Activated CD4-positive, alpha-beta T cell treated with anti-CD3 and anti-CD28 coated beads, Interleukin-2, Interleukin-4, amounts not matched to agents 100 ng/mL and 50 ng/mL, durations not matched to agents 16 hours and 8 hours (primary cell): ENCODE measurements at places on chromosomes 7 and 10.
A peak's percentile ranks its signal among the peaks of the same experiment; 100 is the strongest.

DNA sequence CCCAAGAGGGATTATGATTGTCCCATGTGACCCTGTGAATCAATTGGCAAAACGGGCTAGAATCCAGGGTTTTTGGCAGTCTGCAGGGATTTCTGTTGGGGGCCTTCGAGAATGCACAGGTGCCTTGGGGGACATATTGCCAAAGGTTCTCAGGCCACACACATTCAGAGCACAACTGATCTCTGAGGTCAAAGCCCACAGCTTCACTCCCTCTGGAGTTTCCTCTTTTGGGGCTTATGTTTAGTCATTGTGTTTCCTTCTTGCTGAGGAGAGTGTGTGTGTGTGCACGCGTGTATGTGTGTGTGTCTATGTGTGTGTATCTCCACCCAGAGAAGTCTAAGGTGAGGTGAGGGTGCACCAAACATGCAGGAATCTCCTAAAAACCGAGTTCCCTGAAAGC is 8.8 kb downstream of the PPIF start:
- DNase-seq: no peak

DNA sequence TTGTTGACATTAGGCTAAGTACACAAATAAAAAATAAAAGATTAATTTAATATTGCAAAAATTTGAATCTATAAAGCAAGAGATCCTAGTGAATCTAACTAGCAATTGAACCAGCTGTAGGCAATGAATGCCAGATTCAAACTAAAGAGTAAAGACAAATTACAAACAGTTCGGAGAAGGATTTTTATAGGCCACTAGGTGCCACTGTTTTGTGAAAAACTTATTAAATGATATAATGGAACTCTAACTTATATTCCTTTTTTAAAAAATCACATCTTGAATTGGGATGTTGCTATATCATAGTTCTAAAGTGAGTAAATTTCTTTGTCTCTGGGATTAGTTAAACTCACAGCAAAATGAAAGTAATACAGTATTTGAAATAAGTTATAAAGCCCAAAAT is 39.1 kb upstream of the GNAI1 start:
- DNase-seq: no peak

GRCh38 chr10:76393875-76394706 is 962.7 kb downstream of the LRMDA start:
- no peak for DNase-seq

DNA sequence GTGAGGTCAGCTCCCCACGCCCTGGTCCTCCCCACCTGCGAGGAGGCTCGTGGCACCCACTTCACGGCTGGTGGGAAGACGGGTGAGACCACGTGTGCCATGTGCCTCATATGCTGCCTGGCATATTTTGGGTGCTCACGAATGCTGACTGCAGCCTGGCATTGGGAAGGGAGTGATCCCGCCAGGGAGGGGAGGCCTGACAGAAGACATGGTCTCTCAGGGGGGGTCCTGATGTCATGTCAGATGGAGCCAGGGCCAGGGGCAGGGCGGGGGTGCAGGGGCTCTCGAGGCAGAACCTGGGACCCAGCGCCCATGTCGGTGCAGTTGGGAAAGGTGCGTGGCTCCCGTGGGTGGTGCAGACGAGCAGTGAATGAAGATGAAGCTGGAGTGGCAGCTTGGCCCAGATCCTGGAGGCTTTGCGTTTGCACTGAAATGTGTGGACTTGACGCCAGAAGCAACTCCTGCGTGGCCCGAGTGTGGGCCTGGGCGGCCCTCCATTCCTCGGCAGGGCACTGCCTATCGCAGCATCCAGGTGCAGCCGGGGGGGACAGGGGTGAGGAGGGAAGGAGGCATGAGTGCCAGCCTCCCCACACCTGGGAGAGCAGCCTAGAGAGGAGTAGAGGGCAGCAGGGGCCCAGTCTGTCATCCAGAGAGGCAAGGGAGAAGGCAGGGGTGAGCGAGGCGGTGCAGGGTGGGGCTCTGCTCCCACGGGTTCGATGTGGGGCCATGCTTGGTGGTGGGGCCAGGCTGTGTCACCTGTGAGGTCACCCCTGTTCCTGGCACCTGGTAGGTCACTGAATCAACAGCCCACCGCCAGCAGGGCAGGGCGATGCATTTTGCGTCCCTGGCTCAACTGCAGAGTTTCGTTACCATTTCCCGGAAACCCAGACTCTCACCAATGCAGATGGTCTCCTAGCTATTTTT is 385.6 kb downstream of the DNAJB6 start:
- no peak for DNase-seq

DNA sequence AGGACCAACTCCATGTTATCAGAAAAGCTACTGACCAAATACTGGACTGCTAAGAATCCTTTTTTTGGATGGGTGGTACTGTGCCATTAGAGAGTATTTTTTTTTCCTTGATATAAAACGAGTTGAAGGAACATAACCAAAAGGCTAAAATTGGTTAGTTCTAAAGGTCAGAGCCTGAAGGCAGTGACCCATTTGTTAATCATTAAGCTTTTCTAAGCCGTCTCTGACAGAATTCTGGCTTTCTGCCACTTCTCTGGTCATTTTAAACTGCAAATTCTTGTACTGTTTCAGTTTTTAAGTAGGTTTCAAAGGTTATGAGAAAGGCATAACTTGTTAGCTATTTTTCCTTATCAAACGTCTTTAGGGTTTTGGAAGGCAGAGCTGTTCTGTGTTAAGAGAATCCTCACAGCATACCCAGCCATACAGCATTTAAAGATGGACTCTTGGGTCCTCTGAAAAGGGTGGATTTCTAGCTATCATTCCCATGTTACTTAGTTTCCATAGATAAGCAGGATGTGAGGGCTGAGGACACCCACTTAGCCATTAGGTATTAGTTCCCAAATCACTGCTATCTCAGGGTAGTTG is 196.8 kb downstream of the RNLS start:
- no peak for DNase-seq

DNA sequence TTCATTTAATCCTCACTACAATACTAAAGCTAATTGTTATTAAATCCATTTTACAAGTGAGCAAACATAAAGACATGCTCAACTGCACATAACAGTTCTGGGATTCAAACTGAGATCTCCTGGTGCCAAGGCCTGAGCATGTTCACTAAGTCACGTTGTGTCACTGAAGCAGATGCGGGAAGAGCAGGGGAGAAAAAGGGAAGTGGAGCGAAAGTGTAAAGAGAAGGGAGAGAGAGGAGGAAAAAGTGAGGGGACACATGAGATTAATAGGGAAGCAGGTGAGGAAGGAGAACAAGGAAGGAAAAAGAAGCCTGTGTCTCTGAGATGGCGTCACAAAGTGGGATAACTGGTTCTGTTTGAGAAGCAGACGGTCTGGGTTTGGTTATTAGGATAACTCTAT is 38.9 kb upstream of the KAT6B start:
- DNase-seq: no peak

DNA sequence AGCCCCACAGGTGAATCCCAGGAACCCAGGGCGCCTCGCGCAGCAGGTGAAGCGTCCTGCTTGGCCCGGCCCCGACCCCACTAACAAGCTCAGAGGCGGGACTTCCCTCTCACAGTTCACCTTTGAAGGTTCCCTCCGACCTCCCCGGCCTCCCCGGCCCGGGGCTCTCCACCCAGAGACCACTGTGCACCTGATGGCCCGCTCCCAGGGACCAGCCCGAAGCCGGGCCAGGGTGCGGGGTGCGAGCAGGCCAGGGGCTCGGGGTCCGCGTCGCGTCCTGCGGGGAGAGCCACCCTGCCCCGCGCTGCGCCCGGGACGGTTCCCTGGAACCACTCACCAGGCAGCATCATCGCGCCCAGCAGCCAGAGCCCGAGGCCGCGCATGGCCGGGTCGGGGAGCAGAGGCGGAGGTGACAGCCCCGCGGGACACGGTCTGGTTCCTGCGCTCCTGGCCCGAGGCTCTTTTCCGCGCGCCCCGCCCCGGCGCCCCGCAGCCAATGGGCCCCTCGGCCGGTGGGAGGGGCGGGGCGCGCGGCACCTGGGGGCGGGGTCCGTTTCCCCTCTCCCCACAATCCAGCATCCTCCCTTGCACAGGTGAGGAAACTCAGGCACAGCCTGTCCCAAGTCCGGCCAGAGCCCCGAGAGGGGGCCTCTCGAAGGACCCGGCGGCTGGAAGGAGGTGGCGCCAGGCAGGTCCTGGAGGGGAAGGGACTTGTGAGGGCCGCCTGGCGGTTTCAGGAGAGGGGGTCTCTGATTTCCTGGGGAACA is at the start of gene ADAM8:
Gene ADAM8 (minus strand): TSS at position 434 of the 767 bp plus-strand sequence. CDS start 51 bp downstream, at position 383.
- peak; percentile 69 for DNase-seq

GRCh38 chr10:101769541-101770180 is 6.3 kb downstream of the FGF8 start:
- no peak for DNase-seq

DNA sequence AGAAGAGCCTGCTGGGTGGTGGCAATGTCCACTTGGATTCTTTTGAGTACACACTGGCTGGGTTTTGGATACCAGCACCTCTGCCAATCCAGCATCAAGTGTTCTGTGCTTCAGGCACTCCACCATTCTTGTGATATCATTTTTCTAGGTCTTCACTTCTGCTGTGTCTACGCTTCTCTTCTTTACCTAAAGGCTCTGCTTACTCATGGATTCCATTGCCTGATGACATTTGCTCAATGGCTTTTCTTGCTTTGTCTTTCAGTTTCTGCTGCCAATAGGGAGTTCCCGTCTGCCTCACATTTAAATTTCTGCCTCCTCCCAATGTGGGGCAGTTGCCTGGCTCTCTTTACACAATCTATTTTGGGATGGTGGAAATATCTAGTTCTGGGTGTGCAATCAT is 12.7 kb upstream of the PAPSS2 start:
- DNase-seq: no peak

DNA sequence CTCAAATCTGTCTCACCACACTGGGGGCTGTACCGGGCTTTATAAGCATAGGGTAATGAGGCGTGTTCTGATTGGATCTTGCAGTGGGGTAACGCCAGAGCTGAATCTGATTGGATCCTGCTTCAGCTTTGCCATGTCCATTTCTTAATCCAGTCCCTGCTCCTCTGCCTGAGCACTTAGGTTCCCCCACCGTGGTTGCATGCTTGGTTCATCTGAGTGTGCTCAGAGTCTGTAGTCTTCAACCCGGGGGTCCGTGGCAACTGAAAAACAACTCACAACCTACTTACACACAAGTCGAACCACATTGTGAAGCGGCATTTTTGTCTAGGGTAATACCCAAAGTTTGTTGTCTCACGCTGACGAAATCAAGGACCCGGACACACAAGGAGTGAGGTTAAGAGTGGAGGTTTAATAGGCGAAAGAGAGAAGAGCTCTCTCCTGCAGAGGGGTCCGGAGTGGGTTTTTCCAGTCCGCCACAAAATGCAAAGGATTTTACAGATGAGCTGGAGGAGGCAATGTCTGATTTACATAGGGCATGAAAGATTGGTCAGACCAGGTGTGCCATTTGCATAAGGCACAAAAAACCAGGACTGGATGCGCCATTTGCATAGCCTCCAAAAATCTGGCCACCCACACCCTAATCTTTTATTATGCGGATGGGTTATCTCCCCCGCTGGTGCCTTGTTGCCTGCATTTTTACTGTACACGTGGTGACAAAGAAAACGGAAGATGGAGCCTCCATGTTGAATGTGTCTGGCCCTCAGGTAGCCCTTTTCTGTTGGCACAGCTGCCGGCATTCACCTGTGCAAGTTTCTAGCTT is 641.8 kb upstream of the FOXK1 start:
- no peak for DNase-seq

DNA sequence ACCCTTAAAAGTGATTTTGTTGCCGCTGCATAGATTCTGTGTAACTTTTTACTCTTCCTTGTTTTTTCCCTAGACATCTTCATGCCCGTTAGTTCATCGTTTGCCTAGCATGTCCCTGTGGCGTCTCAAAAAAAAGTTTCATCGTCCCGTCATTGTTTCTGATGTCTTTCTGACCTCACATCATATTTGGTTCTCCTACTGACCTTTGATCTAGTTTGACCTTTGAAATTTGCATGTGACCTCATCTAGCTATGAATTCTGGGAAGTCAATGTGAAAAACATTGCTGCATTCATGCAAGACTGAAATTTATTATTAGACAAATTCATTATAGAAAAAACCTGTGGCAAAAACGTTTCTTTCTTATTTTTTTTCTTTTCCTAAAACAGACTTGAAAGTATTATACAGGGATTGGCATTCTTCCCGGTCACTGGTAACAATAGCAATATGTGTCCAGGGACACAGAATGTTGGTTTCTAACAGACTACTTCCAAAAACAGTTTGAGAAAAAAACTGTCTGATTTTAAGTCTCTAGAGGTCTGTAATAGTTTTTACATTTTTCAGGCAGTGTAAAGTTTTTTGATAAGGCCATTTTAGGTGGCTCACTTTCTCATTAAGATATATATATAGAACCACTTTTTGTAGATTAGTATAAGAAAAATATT is 280.9 kb downstream of the USP6NL start:
- DNase-seq: no peak

DNA sequence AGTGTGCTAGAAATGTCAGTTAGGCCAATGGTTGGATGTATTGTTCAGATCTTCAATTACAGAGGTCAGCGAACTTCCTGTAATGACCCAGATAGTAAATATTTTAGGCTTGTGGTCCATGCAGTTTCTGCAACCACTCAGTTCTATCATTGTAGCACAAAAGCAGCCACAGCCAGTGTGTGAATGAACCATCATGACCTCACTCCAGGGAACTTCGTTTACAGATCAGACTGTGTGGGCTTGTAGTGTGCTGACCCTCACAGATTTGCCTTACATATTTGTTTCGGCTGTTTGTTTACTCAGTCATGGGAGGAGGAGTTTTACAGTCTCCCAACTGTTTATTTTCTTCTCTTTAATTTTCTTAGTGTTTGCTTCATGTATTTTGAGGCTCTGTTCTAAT is 55.4 kb downstream of the LANCL2 start:
- DNase-seq: no peak

DNA sequence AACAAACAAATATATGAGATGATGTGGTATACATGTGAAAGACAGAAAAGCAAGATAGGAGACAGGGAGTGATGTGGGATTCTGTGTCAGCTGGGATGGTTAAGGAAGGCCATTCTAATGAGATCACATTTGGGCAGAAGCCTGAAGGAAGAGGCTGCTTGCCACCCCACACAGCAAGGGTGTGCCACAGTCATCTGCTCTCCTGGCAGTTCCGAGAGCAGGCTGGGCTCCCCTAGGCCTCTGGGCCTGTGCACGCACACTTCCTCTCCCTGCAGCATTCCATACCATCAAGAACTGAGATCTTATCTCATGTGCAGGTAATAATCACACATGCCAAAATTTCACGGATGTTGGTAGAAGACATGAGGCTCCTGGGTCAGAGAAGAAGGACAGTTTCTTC is 43.1 kb downstream of the SYPL1 start:
- DNase-seq: no peak

GRCh38 chr7:108045154-108045553 is 42.2 kb upstream of the LAMB1 start:
- no peak for DNase-seq

DNA sequence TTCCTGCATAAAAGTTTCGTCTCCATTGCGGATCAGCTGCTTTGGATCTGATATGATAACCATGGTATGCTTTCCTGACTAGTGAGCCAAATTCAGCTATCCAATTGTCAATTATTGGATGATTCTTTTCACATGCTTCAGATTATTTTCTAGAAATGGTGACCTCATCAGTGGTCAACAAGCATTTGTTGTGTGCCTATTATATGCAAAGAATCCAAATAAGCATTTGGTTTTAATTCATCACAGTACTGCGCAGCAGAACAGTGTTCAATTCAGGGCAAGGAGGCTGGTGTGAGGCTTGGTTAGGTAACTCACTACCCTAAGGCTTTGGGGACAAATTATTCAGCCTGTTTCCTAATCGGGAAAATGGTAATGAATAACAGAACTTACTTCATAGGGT is 200.5 kb downstream of the SKAP2 start:
- no peak for DNase-seq
